ENCODE measurements at places on chromosomes 4 and X. TPM values are rescaled to one million over a fixed set of nuclear protein-coding genes. Genes with fewer than 3 reads are reported as not detected.

CTAG1B gene
- total RNA-seq: not detected

GRCh38 chr4:145404761-145405160, 76.9 kb upstream of the SMAD1 start:
- no peak for DNase-seq

DNA sequence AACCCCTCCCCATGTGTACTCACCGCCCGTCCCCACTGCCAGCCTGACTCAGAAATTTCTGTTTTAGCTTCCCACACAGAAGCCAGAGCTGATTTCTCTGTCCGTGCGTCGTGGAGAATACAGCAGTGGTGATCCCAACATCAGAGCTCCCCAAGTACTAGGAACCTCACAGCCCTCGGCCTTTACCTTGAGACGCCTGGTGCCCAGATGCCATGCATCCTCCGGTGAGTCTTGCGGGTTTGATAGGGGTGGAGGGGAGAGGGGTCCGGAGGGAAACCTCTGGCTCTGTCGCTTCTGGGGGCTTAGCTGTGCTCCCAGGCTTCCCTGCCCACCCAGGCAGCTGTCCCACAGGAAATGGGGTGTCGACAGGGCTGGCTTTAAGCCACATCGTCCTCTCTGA, 2.1 kb downstream of the LOC101059915 start:
- DNase-seq: no peak

SLC2A9 gene
- 3.6 TPM for total RNA-seq

DNA sequence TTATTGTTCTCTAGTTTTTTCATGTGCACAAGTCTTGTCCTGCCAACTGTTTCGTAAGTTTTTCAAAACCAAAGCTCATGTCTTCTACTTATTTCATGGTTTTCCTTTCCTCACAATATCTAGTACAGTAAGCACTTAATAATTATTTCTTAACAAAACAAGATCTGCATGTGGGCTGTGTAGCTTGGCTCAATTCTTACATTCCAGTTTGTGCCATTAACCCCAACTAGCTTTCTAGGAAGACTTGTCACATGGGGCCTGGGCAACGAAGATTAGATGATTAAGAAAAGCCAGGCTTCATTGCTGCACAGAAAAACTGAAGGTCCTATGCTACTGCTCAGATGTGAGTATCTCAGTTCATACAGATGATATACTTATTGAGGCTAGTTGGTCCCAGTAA, 155.3 kb upstream of the TEX13A start:
- DNase-seq: no peak
